Osteoblast (primary cell): ENCODE measurements at places on chromosomes 2 and 18.

DNA sequence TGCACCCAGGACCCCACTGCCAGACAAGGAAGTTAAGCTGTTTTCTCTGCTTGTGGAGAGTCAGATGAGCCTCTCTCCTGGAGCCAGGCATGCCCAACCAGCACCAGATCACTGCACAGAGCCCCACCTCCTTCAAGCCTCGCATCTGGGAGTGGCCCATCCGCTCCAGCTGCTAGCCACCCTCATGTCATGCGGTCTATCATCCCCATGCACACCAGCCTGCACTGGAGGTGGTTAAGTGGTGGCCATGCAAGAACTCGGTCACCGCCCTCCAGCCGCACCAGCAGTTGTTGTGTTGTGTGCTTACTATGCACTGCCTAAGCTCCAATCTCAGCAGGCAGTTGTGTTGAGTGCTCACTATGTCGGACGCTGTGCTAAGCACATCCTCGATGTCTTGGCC is 177.9 kb upstream of the SLC14A2 start:
- DNase-seq: no peak

- no peak for DNase-seq
Observed at GRCh38 chr18:31500051-31500688, 2.2 kb downstream of the DSG2 start.

DNA sequence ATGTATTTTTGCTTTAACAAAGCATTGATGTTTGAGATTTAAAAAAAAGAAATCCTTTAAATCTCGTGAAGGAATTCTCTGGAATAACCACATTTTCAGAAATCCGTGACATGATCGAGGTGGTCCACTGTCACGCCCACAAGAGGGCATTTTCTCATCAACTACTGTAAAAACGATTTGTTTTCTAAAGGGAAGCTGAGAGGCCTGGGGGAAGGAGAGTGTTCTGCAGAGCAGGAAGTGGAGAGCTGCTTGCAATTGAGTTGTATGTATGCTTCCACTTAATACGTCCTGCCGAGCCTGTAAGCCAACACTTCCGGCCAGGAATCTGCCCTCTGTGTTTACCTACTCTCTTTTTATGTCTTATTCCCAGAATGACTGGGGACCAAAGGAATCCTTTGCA is 19.4 kb downstream of the KLHL29 start:
- DNase-seq: no peak

- DNase-seq: peak; percentile 93
Observed at GRCh38 chr18:2847317-2848246, 776 bp downstream of the EMILIN2 start.

DNA sequence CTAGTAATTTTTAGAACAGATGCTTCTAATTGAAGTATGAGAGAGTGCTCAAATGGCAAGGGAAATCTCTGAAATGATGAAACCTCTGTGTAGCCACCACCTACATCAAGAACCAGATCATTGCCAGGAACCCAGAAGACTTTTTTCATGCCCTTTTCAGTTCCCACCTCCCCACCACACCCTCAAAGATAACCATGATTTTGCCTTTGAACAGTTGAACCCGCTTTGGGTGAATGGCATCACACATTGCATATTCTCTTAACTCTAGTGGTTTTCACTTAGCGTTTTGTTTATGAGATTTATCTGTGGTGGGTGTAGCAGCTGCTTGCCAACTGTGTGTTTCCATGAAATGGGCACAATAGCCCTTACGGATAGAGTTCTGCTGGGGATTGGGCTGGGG is 142.9 kb upstream of the HDAC4 start:
- no peak for DNase-seq

DNA sequence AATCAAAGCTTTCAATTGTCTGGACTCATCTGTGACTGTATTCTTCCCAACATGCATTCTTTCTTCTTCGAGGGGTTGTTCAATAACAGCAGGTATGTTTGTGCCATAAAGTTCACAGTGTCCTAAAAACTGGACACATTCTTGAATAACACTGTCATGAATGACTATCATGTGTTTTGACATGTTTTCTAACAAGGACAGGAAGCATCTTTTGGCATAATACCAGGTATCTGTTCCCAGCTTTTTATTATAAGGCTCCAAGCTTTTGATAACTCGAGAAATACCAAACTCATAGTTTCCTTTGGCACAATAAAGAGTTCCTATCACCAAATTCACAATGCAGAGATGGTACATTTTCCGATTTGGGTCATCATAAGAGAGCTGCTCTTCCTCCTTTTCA is 224.2 kb downstream of the AGPS start:
- DNase-seq: no peak

- no peak for DNase-seq
Observed at GRCh38 chr2:109399066-109399465, 214.7 kb downstream of the SEPTIN10 start.

DNA sequence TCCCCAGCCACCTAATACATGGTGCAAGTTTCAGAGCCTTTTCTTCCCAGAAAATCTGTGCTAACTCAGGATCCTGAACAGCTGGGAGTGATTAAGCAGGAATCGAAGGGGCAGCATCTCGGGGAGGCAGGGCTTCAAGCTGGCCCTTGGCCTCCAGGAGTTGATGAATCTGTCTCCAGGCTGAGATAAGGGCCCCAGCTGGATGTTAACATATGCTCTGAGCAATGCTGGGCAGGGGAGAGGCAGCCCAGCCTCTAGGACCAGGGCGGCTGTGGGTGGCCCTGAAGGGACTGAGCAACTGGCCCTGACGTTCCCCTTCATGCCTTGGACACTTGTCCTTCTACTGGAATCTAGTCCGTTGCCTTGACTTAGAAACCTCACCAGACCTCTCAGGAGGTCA is 84.1 kb upstream of the EPC2 start:
- DNase-seq: peak; percentile 66

DNA sequence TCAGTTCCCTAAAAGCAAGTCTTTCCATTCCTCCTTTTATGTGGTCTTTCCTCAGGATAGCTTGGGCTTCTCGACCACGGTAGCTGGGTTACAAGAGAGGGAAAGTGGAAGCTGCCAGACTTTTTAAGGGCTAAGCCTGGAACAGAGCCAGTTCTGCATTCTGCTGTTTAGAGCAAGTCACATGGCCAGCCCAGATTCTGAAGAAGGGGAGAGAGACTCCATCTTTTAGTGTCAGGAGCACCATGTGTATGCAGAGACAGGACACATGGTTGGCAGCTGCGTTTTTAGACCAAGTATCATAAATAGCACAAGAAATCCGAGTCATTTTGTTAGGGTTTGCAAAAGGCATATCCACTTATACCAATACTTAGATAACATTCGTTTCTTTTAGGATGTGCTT is 4.7 kb downstream of the HMSD start:
- DNase-seq: no peak

GRCh38 chr2:174779361-174779928 is 15.2 kb upstream of the CHRNA1 start:
- peak; percentile 66 for DNase-seq

GRCh38 chr2:85733121-85733960 is 20.4 kb upstream of the ATOH8 start:
- no peak for DNase-seq

GRCh38 chr2:48753228-48753627 is 2.3 kb downstream of the LHCGR start:
- DNase-seq: no peak

- DNase-seq: no peak
Observed at GRCh38 chr2:119574864-119575263, 30.6 kb downstream of the CFAP221 start.

GRCh38 chr2:109428281-109428680 is 185.5 kb downstream of the SEPTIN10 start:
- no peak for DNase-seq

DNA sequence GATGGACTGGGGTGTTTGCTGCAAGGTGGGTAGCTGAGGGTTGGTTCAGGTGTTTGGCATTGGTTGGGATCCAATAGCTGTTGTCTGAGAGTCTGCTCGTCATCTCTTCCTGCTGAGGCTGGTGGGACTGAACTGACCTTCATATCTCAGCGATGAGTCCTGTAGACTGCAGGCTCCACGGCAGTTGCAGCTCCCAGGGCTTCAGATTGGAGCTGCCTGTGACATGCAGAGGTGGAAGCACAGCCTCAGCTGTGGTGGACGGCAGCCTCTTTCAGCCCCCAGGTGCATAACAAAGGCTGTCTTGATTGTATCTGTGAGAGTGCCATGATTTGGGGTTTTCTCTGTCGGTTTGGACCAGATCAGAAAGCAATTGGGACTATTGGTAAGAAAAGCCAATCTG is 3.9 kb upstream of the IL1R2 start:
- DNase-seq: peak; percentile 17

GRCh38 chr18:23626451-23627279 is 36.0 kb downstream of the ANKRD29 start:
- DNase-seq: peak; percentile 79

GRCh38 chr2:179440642-179441251 is 176.1 kb upstream of the SESTD1 start:
- DNase-seq: peak; percentile 55

- no peak for DNase-seq
Observed at GRCh38 chr2:25684577-25685473, 11.4 kb upstream of the DTNB start.

- DNase-seq: peak; percentile 69
Observed at GRCh38 chr2:231689124-231689893, 19.0 kb upstream of the PTMA start.

GRCh38 chr2:200506679-200507078 is 3.2 kb downstream of the KCTD18 start:
- DNase-seq: no peak

GRCh38 chr18:399631-400135 is 100.8 kb downstream of the COLEC12 start:
- DNase-seq: no peak

DNA sequence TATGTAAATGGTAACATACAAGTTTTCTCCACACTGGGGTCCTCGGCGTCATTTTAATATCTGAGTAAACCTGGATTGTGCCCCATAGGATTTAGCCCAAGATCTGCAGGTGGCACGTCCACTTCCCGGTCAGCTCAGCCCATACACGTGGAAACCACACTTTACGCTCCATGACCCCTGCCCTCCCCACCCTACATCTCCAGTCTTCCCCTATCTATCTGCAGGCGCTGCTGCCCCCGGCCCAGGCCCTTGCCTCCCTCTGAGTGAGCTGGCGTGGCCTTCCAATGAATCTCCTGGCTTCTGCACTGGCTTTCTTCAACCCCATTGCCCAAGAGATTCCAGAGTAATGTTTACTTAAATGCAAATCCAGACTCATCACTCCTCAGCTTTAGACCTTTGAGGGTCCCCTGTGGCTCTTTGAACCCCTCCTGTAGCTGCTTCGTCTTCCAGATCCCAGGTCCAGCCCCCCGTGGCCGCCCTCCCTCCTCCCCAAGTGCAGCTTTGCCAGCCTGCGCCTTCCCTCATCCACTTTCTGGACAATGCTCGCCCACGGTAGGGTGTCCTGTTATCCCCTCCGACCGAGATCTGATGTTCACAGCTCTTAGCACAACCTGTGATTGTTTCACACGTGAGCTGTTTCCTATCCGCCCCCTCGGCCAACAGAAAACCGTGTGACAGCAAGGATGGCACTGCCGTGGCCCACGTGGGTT is 421.4 kb upstream of the SALL3 start:
- no peak for DNase-seq

DNA sequence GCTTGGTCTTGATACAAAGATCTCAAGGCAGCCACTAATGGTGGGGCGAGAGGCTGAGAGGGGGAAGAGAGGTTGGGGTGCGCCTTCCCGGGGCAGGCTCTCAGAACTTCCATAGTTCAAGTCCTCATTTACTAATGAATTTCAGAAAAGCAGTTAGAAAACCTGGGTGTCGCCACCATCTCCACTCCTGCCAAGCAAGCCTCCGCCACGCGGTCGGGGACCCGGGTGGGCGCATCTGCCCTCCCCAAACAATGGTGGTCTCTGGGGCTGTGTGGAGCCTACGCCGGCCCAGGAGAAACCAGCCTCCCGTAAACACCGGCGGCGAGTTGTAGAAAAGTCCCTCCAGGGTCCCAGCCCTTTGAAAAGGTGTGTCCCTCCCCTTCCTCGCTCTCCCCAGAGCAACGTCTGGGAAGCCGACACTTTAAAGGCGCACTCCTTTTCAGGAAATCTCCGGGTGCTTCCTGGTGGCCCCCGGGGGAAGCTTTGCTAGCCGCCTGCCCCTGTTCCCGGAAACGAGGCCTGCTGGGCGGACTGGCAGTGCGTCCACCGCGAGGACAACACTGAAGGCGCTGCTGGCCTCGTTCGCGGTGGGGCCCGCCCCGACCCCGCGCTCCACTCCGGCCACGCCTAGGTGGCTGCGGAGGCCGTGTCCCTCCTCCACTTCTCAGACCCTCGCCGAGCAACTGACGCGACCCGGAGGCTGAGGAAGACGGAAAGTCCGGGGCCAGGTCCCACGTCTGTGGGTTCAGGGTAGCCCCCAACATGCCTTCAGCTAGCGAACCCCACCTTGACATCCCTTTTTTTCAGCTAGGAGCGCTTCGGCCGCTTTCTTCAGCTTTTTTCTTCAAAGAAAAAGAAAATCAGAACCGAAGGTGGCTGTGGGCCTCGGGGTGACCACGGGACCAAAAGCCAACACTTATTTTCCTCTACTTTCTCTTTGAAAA is 16.8 kb downstream of the EVX2 start:
- peak; percentile 79 for DNase-seq

- DNase-seq: no peak
Observed at GRCh38 chr2:100603948-100604633, 41.3 kb downstream of the PDCL3 start.

- DNase-seq: no peak
Observed at GRCh38 chr2:139031722-139032121, 251.5 kb upstream of the NXPH2 start.

DNA sequence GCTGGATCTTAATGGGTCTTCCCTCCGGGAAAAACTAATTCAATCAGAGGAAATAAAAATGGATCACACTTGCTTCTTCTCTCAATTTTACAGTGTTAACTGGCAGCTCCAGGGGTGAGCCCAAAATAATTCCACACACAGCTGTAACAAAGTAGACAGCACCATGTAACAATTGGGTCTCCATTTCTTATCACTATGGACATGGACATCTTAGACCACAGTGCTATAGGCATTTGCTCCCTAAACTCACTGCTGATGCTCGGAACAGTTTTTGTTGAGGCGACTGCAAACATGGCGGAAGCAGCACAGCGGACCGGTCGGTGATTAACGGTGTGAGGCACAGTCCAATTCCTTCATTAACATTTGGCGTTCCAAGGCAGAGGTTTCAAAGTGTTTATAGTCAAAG is 144.7 kb upstream of the NCK2 start:
- DNase-seq: no peak

- DNase-seq: no peak
Observed at GRCh38 chr2:85794038-85794441, 40.2 kb downstream of the ATOH8 start.

GRCh38 chr2:173058097-173058496 is 17.5 kb upstream of the MAP3K20 start:
- DNase-seq: no peak
